ENCODE measurements at places on chromosomes 6 and 20. TPM values are rescaled to one million over a fixed set of nuclear protein-coding genes. Genes with fewer than 3 reads are reported as not detected.

DNA sequence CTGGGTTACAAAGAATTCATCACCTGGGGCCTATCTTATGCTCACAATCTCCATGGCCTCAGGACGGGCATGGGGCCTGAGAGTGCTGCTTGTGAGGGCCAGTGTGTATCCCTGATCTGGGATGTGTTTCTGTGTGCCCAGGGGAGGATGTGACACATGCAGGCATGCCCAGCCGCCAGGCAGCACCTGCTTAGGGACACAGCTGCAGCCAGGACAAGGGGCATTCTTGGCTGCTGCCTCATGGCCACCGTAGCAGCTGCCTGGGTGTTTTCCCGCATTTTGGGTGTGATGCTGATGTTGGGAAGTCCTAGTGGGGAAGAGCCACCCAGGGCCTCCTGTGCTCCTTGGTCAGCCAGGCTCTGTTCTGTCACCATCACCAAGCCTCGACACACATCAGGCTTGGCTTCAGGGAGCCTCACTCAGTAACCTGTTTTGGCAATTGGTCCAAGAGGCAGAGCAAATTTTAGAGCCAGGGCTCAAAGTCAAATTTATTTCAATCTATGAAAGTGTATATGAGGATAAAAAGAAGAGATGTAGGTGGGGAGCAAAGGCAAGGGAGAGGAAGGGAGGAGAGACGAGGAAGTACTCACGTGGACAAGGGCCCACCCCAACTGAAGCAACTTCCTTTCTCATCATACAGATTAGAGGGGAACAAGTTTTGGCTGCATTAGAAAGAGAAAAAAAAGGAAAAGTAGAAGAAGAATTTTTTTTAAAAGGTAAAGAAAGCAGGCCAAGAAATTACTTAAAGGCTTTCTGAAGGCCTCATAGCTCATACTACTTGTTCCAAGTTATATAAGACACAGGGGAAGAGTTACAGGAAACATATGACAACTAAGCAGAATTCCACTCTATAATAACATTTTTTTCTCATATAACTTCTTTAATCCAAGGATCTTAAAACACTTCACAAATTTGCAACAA lies 269.9 kb upstream of the SUPT3H start:
- no peak for DNase-seq

DNA sequence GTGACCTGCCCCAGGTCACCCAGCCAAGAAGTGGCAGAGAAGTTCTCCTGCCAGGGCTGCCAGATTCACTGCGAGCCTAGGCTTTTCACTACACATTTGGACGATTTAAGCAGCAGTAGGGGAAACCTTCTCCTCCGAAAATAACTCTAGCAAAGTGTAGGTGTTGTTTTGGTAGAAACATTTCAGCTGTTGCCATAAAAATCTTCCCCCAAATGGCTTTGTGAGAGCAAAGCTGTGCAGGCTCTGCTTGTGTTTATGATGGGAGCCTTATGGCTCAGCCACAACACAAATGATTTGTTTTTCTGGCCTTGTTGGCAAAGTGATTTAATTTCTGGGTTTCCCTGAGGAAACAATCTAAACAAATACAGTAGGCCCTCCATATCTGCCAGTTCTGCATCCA lies 81.8 kb downstream of the PLCB4 start:
- DNase-seq = no peak

The CDH22 gene
- 0.28 TPM for total RNA-seq

The LY6G6C gene
- not detected for total RNA-seq

DNA sequence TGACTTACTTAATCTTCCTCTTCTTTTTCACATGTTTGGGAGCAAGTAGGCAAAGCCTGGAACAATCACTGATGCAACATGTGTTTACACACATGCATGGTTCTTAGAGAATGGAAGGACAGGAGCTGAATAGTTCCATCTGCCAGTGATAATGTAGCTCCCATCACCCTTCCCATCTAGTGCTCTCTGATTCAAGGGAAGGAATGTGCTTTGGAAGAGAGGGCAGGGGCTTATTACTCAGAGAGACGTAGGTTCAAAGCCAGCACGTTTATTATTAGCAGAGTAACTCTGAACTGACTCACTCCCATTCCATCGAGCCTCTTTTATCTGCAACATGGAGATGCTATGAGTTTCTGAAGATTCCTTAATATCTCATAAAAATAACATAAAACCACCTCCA lies 211.9 kb downstream of the GMPR start:
- no peak for DNase-seq

Measured in neural progenitor cell (in vitro differentiated cells).